ENCODE measurements at places on chromosomes 13 and 19.

- peak; percentile 55 for DNase-seq
Observed at GRCh38 chr19:45323671-45324081, 1.0 kb upstream of the CKM start.

GRCh38 chr13:111211789-111212516 lies 96.8 kb downstream of the ARHGEF7 start:
- DNase-seq = no peak

- no peak for DNase-seq
Observed at GRCh38 chr13:71144883-71145282, 722.1 kb downstream of the DACH1 start.

GRCh38 chr19:22600690-22601648 lies 33.2 kb upstream of the ZNF492 start:
- no peak for DNase-seq

DNA sequence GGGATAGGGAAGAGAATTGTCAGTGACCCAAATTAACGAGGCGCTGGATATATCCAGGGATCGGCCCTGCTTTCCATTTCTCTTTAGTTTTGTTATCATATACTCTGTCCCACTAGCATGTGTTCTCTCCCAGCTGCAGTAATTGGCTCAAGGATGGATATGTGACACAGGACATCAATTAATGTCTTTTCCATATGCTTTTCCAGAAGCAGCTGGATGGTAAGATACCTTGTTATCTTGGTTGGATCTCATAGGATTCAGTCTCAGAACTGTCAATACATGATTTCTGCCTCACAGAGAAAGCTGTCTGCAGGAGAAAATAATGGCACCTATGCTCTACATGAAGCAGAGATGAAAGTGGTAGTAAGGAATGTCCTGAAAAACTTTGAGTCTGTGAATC lies 157.1 kb upstream of the SPRY2 start:
- no peak for DNase-seq

DNA sequence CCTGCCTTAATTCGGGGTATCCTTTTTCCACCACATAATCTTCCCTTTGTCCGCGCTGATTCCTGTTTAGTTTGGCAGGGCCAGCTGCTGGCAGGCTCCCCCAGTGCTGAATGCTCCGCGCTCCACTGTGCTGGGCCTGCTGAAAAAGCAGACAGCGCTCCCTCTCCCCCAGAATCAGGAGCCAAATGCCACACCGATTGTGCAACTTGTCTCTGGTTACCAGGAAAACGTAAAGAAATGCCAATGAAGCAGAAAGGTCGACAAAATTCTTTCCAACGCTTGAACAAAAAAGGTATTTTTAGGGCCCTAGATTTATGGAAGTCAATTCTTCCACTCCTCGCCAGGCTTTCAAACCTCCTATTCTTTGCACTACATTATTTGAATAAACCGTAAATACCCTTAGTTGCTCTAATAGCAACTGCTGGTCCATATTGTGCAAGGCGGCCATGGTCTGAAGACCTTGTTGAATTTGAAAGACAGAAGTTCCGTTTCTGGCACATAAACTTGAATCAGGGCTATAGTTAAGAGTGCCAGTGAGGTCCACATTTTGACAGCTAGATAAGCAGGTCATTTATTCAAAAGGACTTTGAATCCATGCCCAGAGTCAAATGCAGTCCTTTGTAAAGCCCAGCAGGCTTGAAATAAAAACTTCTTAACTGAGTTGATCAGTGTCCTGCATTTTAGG lies 206.7 kb upstream of the RFC3 start:
- DNase-seq = peak; percentile 62

GRCh38 chr19:21604351-21604926 lies 99.0 kb downstream of the ZNF429 start:
- peak; percentile 37 for DNase-seq

All from retina (tissue), 1 donor.